ENCODE measurements at places on chromosomes 7 and 10.

- DNase-seq = no peak
Observed at GRCh38 chr10:93915598-93915997, 21.8 kb downstream of the SLC35G1 start.

GRCh38 chr10:665579-666091 is 23.8 kb downstream of the DIP2C start:
- DNase-seq = no peak

- DNase-seq = no peak
Observed at GRCh38 chr10:7606951-7607404, 59.8 kb downstream of the ITIH5 start.

DNA sequence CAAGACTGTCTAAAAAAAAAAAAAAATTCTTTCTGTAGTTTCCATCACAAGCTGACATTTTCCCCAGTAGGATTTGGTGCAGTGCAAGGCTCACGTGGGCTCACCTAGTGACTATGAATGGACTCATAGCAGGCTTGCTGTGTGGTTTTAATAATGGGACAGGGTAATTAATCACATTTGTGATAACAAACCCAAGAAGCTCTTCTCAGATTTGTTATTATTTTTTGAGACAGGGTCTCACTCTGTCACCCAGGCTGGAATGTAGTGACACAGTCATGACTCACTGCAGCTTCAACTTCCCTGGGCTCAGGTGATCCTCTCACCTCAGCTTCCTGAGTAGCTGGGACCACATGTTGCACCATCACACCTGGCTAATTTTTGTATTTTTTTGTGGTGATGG is 40.0 kb downstream of the NACAD start:
- DNase-seq = no peak

- no peak for DNase-seq
Observed at GRCh38 chr10:90674928-90675327, 182.9 kb downstream of the HTR7 start.

DNA sequence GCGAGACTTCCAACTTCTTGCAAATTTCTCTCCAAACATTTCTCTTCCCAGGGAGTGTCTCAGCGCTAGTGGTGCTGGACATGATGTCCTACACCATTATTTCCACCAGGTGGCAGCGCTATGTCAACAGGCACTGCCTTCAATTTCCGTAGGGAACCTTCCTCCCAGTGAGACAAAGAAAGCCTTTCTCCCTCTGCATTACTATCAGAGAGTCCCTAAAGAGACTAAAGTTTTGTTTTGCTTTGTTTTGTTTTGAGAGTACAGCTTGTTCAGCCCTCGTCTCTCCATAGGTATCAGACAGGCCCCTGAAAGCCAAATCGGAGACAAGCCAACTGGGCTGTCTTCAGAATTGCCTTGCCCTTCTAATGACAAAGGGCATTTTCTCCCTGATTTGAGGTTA is 44.2 kb upstream of the GGCT start:
- DNase-seq = peak; percentile 1

GRCh38 chr7:791519-791918 is 40.8 kb upstream of the SUN1 start:
- DNase-seq = no peak

DNA sequence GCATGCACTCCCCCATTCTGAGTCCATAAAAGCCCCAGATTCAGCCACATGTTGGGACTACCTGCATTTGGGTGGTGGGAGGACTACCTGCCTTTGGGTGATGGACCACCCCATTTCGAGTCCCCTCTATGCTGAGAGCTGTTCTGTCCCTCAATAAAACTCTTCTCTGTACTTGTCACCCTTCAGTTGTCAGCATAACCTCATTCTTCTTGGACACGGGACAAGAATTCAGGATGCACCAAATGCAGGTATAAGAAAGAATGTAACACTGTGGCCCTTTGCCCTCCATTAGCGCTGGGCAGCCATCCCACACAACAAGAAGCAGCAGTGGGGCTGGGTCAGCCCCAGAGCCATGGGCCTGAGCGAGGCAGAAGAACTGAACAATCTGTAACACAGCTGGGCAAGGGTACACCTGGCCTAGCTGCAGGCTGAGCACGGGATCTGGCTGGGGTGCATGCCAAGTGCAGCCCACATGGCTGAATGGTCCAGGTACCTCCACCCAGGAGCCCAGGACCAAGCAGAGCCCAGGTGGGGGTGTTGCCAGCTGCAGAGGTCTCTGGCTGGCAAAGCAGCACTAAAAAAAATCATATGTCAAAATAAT is 1344.3 kb upstream of the LRRTM3 start:
- DNase-seq = no peak

DNA sequence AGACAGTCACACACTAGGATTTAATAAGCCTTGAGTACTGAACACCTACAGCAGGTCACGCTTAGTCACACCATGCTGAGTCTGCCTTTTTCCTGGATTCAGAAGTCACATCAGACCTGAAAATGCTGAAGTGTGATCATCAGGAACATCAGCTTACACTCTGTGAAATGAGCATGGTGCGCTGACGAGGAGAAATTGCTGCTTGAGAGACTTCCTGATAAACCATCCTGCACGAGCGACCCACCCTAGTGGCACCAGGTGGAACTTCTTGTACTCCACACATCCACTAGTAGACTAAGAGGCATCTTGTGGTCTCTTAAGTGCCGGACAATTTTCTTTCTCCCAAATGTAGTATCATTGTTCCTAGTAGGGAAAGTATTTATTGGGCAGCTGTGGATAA is 51.8 kb upstream of the MRLN start:
- DNase-seq = no peak

DNA sequence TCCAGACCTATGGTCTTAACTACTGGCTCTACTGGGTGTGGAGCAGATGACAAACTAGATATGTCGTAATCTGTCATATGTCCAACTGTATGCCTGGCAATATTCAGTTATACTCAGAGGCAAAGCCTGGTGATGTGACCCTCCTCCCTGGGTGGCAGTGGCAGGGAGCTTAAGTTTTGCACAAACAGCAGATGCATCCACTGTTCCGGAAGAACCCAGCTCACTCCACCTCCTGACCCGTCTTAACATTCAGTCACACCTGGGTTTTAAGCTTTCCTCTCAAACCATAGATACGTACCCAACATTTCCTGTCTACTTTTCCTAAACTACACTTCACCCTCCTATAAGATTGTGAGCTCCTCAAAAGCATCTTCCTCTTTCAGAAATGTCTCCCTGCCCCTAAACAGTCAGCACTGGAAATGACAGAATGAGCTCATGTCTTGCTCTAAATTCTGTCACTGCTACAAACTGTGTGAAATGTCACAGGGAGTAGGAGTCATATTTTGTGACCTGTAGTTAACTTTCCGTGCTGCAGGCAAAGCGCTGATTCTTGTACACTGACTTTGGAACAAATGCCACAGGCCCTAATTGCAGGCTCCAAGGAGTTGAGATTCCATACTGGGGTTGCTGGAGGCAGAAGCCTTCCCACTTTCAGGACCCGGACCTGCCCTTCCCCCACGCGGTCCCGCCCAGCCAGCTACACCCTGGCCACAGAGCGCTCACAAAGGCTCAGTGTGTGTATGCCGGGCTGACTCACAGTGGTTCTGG is 23.9 kb downstream of the SCD start:
- peak; percentile 5 for DNase-seq

- no peak for DNase-seq
Observed at GRCh38 chr7:149289856-149290255, 27.9 kb downstream of the ZNF783 start.

DNA sequence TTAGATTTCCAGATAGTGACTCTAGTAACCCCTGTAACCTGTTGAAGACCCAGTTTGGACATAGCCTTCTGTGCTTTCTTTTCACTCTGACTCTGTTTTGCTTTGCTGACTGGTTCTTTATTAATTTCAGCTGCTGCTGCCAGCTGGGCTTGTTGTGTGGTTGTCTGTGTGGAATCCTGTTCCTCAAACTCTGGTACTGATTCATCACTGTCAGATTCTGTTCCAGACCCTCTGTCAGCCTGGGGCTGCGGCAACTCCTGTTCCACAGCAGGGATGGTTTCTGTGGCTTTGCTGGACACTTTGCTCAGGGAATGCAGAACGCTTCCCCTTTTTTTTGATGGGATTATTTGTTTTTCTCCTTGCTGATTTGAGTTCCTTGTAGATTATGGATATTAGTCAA is 104.9 kb downstream of the SEC23IP start:
- DNase-seq = no peak

- DNase-seq = no peak
Observed at GRCh38 chr10:126629925-126630624, 40.4 kb downstream of the C10orf90 start.

- DNase-seq = no peak
Observed at GRCh38 chr10:122279725-122280141, 8.6 kb downstream of the BTBD16 start.

DNA sequence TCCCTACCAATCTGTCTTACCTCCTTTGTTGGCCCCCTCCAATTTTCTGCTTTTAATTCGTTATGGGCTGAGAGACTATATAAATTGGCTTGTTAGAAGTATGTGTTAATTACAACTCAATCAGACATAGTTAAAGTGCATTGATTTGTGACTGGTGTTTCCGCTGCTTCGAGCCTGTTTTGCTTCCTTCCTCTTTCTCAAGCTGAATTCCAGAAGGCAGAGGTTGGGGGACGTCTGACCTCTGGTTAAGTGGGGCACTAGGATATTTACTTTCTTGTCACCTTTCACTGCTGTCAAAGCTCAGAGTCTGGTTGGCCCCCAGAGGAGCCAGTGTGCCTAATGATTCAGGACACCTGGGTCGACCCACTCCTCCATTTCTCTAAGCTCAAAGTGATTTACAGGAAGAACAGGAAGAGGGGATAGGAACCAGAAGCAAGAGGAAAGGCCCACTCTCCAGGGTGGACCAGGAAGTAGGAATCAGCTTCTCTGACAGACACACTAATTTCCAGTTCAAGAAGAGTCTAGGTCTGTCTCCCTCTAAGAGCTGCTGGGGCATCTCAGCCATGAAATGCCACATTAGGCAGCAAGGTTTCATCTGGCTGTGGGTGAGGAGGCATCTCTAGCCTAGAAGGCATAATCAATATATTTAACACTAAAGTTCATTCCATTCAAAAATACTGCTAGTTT is 397.2 kb upstream of the NPVF start:
- DNase-seq = no peak

DNA sequence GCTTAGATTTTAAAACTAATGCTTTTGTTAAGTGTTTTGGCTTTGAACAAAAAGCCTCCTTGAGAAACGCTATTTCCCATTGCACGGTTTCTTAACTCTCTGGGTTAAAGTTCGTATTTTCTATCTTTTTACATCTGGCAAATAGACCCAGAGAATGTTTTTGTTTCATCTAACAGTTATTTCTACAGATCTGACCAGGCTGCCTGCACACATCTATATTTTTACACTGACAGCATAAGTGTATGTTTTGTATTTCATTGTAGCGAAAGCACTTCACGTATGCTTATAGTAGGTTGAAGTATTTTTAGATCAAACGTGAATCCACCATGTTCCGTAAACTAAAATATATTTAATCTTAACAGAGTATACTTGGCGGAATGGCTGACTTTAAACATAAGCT is 477.3 kb downstream of the SDK1 start:
- no peak for DNase-seq

GRCh38 chr10:30674796-30675195 is 45.2 kb upstream of the LYZL2 start:
- no peak for DNase-seq

- DNase-seq = no peak
Observed at GRCh38 chr10:1776127-1776662, 38.9 kb upstream of the ADARB2 start.

DNA sequence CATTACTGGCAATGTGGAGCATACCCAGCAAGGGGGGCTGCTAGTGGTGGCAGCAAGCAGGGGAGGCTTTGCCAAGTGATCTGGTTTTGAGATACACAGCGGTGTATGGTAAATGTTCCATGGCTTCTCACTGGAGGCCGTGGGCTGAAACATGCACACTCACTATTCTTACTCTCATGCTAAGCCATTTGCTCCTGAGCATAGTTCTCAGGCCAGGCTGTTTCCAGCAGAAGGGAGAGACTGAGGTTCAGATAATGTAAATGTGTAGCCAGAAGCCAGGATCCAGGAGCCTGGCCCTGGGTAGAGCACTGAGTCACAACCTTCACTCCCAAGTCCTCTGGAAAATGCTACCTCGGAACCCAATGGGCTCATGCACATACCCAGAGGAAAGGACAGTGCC is 757.9 kb downstream of the GRID1 start:
- no peak for DNase-seq

- DNase-seq = peak; percentile 24
Observed at GRCh38 chr7:2510909-2511768, 8.4 kb upstream of the LFNG start.

GRCh38 chr7:102934239-102934638 is 21.4 kb downstream of the LRRC17 start:
- DNase-seq = no peak

Data from effector CD8-positive, alpha-beta T cell (primary cell).